ENCODE measurements at places on chromosomes 4 and X. TPM values are rescaled to one million over a fixed set of nuclear protein-coding genes. Genes with fewer than 3 reads are reported as not detected.

Gene PHF8
- 16.2 TPM for total RNA-seq

Gene ETDA
- total RNA-seq = not detected

Gene PAK3
- total RNA-seq = 1.7 TPM

Gene TBL1X
- 9.7 TPM for total RNA-seq

Gene TMEM271
- total RNA-seq = not detected

Gene CXCL3
- 0.33 TPM for total RNA-seq

Gene GPR119
- total RNA-seq = not detected

Gene RIBC1
- 0.11 TPM for total RNA-seq

Gene HSFX3
- not detected for total RNA-seq

Gene GAGE12J
- not detected for total RNA-seq

Gene LRRC66
- under 0.01 TPM for total RNA-seq

Gene GABRG1
- total RNA-seq = not detected

Gene VCX2
- not detected for total RNA-seq

Gene KLHL4
- 126 TPM for total RNA-seq

Measured in dermis lymphatic vessel endothelial cell (primary cell).